ENCODE measurements at places on chromosomes 7 and 10. TPM values are rescaled to one million over a fixed set of nuclear protein-coding genes. Genes with fewer than 3 reads are reported as not detected.

DNA sequence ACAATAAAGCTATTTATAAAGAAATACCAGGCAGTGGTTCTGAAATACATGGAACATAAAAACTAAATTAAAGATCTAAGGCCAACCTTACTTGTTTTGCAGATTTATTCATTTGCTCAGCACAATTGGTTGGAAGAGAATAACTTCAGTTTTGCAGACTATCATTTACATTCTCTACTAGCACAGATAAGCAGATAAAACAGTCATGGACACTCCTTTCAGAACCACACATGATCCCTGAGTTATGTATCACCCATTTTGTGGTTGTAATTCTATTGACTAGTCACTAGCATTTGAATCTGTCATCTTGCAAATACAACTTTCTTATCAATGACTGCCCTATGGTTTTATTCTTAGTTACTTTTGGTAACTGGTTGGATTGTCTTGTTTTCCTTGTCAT is 45.1 kb downstream of the PRKAR2B start:
- no peak for DNase-seq

- DNase-seq, result no peak
Observed at GRCh38 chr10:26254616-26255015, 38.0 kb downstream of the GAD2 start.

The HOXA3 gene
- 32.9 TPM for total RNA-seq

DNA sequence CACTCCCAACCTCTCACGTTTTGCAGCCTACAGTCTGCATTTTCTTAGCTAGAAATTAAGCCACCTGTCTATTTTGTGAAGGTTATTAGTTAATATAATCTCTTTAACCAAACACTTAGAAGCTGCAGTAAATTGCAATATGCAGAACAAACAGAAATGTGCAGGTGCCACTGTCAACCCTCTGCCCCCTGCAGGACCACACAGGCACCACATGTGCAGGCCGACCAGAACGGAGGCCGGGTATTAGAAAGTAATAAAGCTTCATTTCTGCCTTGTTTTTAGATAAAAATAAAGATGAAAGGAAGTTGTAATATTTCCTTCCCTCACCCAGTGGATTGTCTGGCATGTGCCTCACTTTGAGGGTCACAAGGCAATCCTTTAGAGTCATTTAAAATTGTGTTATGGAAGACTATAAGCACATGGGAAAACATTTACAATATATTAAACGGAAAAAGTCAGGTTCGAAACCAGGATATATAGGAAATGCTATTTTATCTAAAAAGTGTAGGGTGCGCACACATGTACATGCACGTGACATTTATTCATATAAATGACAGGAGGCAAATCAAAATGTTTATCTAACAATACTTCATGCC is 158.2 kb downstream of the ARHGAP12 start:
- no peak for DNase-seq

- DNase-seq, result no peak
Observed at GRCh38 chr10:100658269-100658668, 87.1 kb upstream of the PAX2 start.

GRCh38 chr10:43407148-43407575 is 1.8 kb downstream of the HNRNPF start:
- DNase-seq, result no peak

The EDRF1 gene
- total RNA-seq, result 11.6 TPM

The TWIST1 gene
- total RNA-seq, result not detected

The SPDYE9 gene
- not detected for total RNA-seq

GRCh38 chr7:30797176-30798040 is 26.2 kb downstream of the MINDY4 start:
- no peak for DNase-seq

DNA sequence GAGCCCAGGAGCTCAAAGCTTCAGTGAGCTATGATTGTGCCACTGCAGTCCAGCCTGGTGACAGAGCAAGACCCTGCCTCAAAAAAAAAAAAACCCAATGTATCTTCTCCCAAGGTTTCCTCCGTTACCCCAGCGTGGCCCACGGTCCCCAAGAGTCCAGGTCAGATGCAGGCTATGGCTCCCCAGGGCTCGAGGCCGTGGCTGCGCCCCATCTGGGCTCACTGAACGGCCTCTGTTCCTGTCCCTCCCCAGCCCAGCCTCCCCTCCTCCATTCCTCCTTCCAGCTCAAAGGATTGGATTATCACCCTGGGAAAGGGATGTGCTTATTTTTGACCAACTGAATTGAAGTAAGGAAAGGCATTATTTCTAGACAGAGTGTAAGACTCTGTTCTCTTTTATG is 31.0 kb downstream of the STK32C start:
- DNase-seq, result no peak

- DNase-seq, result no peak
Observed at GRCh38 chr7:47380325-47381133, 201.4 kb downstream of the TNS3 start.

The NPC1L1 gene
- total RNA-seq, result not detected

GRCh38 chr10:78028438-78029268 is 662 bp downstream of the POLR3A start:
- no peak for DNase-seq

DNA sequence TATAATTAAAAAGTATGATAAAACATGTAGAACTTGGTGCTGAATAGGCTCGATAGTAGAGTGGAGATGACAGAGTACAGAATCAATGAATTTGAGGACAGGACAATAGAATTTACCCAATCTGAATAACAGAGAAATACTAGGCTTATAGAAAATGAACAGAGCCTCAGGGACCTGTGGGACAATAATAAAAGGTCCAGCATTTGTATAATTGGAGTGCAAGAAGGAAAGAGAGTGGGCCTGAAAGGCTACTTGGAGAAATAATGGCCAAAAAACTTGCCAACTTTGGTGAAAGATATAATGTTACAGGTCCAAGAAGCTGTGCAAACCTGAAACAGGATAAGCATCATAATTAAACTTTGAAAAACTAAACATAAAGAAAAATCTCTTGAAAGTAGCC is 227.3 kb downstream of the CXCL12 start:
- no peak for DNase-seq

GRCh38 chr10:24346877-24347519 is 138.1 kb downstream of the KIAA1217 start:
- no peak for DNase-seq

DNA sequence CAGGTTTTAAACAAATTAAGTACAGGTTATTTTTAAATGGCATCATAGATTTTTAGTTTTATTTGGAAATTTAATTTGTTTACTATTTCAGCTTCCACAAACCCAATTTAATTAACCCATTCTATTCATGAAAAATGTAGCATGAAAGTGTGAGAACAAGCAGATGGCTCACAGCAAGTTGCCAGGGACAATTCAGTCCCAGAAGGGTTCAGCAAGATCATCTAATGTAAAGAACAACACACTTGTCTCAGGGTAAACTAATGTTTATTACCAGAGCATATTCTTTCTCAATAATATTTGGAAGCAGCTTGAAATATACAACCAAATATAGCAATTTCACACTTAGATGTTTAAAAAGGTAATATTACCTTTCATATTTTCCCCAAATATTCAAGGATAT is 166.9 kb upstream of the SLC13A1 start:
- DNase-seq, result no peak

The PTPRE gene
- total RNA-seq, result 16.7 TPM

- no peak for DNase-seq
Observed at GRCh38 chr10:6579183-6579903, 733 bp downstream of the PRKCQ start.

- no peak for DNase-seq
Observed at GRCh38 chr7:158664406-158664805, 40.2 kb downstream of the NCAPG2 start.

DNA sequence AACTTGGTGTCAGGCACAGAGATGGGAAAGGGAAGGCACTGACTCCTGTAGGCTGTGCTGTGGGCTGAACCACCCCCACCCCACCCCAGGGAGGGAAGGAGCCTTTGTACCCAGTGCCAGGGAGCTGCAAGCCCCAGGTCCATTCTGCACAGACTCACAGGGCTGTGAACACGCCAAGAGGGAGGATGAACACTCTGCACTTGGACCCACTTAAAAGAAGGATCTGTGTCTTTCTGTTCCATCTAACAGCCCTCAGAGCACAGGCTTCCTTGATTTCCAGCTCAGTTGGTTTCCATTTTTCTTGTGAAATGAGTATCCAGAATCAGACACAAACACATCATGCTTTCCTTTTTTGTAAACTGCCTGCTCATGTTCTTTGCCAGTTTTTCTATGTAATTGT is 84.9 kb downstream of the GRB10 start:
- no peak for DNase-seq

The ST8SIA6 gene
- not detected for total RNA-seq

DNA sequence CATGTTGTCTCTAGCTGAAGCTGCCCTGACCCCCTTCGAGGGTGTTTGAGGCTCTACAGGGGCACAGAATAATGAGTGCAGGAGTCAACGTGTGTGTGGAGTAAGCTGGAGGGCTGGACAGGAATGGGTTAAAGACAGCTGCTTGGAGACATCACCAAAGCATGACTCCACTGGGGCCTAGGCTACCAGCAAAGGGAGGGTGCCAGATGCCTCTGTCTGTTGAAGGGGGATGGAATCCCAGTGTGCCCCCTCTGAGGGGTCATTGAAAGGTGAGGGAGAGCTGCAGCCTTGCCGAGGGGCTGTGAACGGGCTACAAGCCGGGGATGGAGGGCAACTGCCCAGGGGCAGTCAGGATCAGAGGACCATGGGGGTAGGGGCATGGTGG is 51.7 kb upstream of the PODXL start:
- no peak for DNase-seq

- DNase-seq, result no peak
Observed at GRCh38 chr10:57014758-57015157, 653.7 kb upstream of the ZWINT start.

DNA sequence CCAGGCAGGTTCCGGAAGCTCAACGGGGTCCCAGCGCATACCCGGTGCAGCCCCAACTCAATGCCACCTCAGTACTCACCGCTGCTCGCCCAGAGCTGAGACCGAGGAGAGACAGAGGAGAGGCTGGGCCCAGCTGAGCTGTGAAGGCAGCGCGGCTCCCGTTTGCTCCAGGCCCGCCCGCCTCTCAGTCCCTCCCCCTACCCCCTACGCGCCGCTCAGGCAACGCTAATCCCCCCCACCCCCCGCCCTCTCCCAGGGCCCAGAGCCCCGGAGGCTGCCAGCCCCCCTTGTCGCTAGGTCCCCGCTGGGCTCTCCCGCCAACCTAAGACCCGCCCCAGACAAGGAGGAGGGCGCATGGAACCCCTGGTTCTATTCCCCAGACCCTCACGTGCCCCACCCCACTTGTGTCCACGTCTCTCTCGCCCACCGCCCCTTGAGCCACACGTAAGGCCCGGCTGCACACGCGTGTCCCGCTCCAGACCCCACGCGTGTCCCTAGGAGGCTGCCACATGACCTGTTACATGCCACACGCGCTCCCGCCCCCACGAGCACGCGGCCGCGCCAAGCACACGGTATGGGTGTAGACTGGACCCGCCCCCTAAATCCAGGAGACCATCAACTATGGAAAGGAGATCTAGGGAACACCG is at the start of gene PSD:
PSD (minus strand) TSS at position 164 of the 647 bp plus-strand sequence. CDS start 1,747 bp downstream, outside the sequence.
- DNase-seq, result no peak

DNA sequence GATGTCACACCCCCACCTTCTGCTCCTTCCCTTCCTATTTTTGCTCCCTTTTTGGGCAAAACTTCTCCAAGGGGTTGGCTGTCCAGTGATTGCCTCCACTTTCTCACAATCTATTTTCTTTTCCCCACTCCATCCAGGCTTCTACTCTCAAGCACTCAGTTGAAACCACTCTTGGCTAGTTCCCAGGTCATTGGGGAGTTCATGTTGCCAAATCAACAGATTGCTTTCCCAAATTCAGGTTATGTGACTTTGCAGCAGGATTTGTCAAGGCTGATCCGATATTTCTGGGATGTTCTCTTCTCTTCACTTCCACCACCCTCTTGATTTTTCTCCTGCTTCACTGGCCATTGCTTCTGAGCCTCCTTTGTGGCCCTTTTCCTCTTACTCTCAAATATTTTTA is 258.7 kb upstream of the SLC26A5 start:
- no peak for DNase-seq

The SPDYE5 gene
- total RNA-seq, result not detected

DNA sequence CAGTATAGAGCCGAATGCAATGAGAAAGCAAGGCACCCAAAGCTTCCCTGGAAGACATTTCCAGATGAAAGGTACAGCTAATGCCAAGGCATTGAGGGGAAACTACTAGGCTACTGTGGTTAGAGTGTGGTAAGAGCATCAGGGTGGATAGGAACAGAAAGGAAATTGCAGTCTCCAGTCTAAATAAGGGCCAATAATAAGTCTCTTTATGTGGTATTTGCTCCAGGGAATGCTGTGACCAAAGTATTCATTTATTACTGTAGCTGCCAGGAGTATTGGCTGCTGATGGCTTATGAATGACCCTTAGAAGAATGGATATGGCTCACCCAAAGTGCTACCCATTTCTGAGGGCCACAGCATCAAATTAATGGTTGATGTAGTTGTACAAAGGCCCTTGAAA is 30.1 kb upstream of the POT1 start:
- DNase-seq, result no peak

DNA sequence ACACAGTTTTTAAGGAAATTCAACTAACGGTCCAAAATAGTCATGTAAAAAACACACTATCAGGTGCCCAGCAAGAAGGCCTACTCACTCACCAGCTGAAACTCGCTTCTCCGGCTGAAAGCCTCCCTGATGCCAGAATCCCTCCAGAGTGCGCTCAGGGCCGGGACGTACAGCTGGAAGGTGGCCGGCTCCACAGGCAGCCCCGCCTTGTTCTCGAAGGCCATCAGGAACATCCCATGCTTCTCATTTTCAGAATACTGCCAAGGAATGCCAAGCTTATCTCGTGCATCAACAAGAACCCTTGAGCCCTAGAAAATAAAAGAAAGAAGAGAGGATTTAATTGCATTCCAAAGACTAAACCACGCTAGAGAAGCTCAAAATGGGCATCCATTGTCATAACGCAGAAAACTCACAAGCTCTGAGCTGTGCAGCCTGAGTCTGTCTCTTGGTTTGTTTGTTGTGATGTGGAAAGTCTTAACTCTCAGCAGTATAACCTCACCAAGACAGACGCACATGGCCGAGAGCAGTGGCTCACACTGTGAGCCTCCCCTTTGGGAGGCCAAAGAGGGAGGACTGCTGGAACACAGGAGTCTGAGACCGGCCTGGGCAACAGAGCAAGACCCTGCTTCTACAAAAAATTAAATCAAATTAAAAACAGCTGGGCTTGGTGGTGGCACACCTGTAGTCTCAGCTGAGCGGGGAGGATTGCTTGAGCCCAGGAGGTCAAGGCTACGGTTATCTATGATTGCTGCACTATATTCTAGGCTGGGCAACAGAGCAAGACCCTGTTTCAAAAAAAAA is 49.1 kb downstream of the GNA12 start:
- DNase-seq, result no peak

- no peak for DNase-seq
Observed at GRCh38 chr7:93178213-93178612, 30.0 kb upstream of the SAMD9L start.

GRCh38 chr10:19532411-19532810 is 283.8 kb upstream of the PLXDC2 start:
- DNase-seq, result no peak

The SGMS1 gene
- 52.0 TPM for total RNA-seq

GRCh38 chr7:90752051-90752450 is 155.9 kb downstream of the CDK14 start:
- no peak for DNase-seq

The UCMA gene
- not detected for total RNA-seq

The TFPI2 gene
- total RNA-seq, result 189 TPM

The ABCC2 gene
- total RNA-seq, result 68.4 TPM

The PODXL gene
- 0.61 TPM for total RNA-seq

GRCh38 chr7:16816824-16817223 is 12.0 kb upstream of the AGR2 start:
- DNase-seq, result no peak
